ENCODE measurements at places on chromosomes 2 and 18. TPM values are rescaled to one million over a fixed set of nuclear protein-coding genes. Genes with fewer than 3 reads are reported as not detected.
A peak's percentile ranks its signal among the peaks of the same experiment; 100 is the strongest.

DNA sequence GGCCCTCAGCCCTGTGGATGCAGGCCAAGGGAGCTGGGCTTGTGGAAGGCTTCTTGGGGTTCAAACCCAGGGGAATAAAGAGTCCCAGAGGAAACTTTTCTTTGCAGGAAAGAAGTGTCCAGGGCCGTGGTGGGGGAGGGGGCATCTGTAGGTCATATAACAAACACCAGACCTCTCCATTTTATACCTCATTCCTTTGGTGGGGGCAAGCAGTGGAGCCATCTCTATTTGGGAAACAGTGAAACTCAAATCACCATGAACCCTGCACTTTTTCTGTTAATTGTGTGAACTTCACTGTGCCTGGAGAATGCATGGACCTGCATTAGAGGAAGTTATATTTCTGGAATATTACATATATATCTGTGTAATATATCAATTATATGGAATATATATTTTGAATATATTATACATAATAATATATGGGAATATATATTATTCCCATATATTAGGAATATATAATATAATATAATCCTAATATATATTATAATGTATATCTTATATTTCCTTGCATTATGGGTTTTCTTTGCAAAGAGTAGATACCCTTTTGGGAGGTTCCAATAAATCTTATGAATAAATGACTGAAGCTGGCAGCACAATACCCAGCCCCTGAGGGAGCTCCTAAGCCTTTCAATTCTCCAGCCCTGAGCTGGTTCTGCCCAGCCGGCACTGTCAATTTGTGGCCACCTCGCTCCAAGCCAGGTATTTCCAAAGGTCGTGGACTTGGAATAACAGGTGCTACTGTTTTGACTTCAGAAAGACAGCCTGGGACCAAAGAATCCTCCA is 97.7 kb upstream of the PKDCC start:
- peaks cover 11% of the 10 kb centered on the region for H3K4me1 ChIP-seq
- no peaks in the 10 kb centered on the region for H3K27me3 ChIP-seq
- DNase-seq: no peak

Gene DNAH6
- total RNA-seq: 2.4 TPM

DNA sequence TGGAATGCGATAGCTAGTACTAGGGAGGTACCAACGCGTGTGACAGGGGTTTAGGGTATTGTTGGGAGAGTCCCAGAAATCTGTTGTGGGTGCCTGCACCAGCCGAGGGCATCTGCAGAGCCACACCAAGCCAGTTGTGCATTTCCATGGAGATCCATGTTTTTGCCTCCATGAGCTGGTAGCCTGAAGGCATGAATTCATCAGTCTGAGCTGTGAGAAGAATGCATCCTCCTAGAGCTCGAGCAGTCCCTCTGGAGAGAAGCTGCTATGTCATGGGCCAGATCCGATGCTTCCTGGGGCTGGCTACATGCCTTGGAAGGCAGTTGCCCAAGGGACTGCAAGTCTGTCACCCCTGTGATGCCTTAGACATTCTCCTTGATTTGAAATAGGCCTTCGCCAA is 57.9 kb downstream of the LIPG start:
- H3K27me3 ChIP-seq: no peaks in the 10 kb centered on the region
- H3K36me3 ChIP-seq: no peaks in the 10 kb centered on the region
- H3K4me1 ChIP-seq: no peaks in the 10 kb centered on the region
- DNase-seq: no peak
- H3K27ac ChIP-seq: no peak overlapping the region
- H3K4me3 ChIP-seq: no peak overlapping the region

DNA sequence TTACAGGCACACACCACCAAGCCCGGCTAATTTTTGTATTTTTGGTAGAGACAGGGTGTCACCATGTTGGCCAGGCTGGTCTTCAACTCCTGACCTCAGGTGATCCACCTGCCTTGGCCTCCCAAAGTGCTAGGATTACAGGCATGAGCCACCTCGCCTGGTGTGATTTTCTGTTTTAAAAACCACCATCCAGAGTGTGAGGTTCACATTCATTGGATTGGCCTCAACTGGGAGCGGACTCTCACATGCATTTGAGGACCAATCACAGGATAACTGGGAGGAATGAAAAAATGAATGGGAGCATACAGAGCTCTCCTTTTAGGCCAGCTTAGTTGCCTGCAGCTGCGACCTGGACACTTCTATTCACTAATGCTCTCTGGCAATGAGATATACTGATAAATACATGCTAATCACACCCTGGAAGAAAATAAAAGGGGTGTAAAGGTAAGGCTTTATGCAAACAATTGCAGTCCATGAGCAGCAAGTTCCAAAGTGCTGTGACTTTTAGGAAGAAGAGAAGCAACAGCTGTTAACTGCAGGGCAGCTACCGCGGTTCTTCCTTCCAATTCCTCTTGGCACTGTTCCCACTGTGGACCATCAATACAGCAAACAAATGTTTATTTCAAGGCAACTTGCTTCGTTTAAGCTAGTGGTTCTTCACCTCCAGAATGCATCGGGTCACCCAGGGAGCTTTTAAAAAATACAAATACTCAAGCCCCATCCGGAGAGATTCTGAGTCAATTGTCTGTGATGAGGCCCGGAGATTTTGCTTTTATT is 49.5 kb upstream of the FZD5 start:
- H3K4me3 ChIP-seq: no peak overlapping the region
- no peak overlapping the region for H3K27ac ChIP-seq
- H3K4me1 ChIP-seq: no peaks in the 10 kb centered on the region

Gene SPP2
- not detected for total RNA-seq

GRCh38 chr2:36287363-36288275 is 68.0 kb upstream of the CRIM1 start:
- no peak overlapping the region for H3K27ac ChIP-seq
- no peaks in the 10 kb centered on the region for H3K27me3 ChIP-seq
- no peak for DNase-seq
- no peak overlapping the region for H3K4me3 ChIP-seq

Gene MPPE1
- total RNA-seq: 40.9 TPM

GRCh38 chr2:239959059-239959971 is 65.8 kb downstream of the NDUFA10 start:
- no peaks in the 10 kb centered on the region for H3K4me1 ChIP-seq
- H3K27me3 ChIP-seq: no peaks in the 10 kb centered on the region
- H3K4me3 ChIP-seq: no peak overlapping the region
- peak overlapping the region; percentile 45 for H3K27ac ChIP-seq
- DNase-seq: no peak
- H3K36me3 ChIP-seq: no peaks in the 10 kb centered on the region
